ENCODE measurements at places on chromosomes 12 and 14.

GRCh38 chr12:108730365-108731104 is 783 bp downstream of the CORO1C start:
- peak; percentile 28 for DNase-seq

GRCh38 chr12:108591267-108591980 is 6.5 kb downstream of the TMEM119 start:
- no peak for DNase-seq

GRCh38 chr12:34384693-34385092 is 362.4 kb downstream of the ALG10 start:
- no peak for DNase-seq

GRCh38 chr12:30874455-30875321 is 51.9 kb upstream of the TSPAN11 start:
- DNase-seq: no peak

GRCh38 chr14:51663783-51664326 is 12.1 kb downstream of the FRMD6 start:
- DNase-seq: no peak

GRCh38 chr12:76402259-76402658 is 54.0 kb upstream of the BBS10 start:
- DNase-seq: no peak

DNA sequence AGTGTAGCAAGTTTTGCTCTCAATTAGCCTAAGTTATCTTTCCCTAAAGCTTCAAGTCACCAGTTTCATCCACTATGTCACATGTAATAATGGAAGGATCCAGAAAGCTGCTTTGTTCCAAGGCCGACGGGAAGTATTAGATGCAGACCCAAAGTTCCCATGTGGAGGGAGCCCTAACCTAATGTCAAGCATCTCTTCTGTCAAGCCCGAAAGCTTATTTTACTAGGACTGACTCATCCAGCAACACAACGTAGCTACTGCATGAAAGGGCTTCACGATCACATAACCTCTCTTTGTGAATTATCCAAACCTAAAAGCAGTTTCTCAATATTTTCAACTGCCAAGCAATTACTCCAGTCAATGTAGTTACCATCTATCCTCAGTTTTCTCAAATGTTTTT is 133.4 kb downstream of the SLC6A15 start:
- DNase-seq: no peak

DNA sequence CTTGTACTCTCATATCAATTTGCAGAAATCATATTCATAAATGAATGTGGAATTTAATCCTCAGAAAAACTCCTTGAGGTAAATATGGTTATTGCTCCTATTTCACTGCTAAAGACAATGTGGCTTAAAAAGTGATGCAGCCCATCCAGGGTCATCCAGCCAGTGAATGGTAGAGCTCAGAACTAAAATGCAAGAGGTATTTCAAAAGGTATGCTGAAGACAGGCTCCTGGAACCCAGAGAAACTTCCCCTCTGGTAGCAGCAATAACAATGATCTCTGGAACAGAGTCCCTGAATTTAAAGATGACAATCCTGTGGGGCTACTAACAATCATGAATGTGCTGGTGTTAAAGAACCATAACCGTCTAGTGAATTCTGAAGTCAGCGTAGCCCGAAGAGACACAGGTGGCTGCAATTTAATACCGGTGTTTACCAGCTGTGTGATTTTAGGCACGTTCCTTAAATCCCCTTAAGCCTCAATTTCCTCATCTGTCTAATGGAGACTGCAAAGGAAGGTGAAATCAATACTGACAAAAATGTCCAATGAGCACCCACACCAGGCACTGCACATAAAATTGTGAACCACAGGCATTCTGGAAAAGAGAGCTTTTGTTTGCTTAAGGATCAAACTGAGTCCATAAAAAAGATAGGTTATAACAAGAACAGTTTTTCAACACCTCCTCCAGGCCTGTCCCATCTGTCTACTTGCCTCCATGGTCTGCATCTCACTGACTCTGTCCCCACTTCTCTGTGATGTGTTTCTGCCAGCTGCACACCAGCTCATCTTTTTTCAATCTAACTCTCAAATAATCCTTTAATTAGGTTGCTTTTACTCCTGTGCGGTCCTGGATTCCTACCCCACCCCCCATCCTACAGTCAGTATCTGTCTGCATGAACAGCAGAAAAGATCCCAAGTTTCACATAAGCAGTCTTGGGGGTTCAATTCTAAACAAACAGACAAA is 10.5 kb downstream of the TM7SF3 start:
- peak; percentile 53 for DNase-seq

GRCh38 chr12:70418101-70418500 is 52.0 kb downstream of the KCNMB4 start:
- DNase-seq: no peak

- DNase-seq: no peak
Measured at GRCh38 chr14:75840911-75841310, 140.9 kb downstream of the TGFB3 start.

- DNase-seq: no peak
Measured at GRCh38 chr14:22547313-22547947, 41.6 kb downstream of the DAD1 start.
